Activated T-cell treated with anti-CD3 and anti-CD28 coated beads for 1 hour (primary cell): ENCODE measurements at places on chromosomes 16 and 17.
A peak's percentile ranks its signal among the peaks of the same experiment; 100 is the strongest.

GRCh38 chr17:53796642-53797041 lies 26.1 kb upstream of the KIF2B start:
- DNase-seq = no peak

DNA sequence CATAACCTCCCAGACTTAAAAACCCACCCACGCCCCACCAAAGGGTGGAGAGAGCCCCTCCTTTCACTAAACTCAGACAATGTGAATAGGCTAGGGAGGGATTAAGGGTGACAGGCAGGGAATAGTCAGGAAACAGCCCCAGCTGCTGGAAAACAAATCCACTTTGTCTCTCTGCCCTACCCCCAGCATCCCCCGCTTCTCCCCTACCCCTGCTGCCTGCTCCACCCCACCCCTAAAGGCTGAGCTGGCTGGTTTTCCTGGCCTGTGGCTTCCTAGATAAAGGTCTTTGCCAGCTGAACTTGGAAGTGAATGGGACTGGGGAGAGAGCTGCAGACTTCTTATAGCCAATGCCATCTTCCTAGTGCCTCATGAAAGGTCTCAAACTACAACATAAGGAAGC lies 15.0 kb downstream of the CAVIN1 start:
- DNase-seq = no peak

DNA sequence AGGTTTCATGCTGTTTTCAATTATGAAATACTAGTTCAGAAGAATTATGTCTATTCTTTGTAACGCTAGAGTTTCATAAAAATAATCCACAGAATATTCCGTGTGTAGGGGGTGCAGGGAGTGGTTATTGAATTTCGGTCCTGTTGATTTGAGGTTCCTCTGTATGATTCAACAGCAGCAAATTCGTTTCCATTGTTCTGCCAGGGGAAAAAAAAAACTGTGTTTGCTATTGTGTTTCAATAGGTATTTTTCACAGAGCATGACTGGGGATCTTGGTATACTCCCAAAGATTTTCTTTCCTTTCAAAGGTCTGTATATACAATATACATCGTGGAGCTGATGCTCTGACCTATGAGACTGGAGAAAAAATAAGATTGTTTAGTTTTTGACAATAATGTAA lies 15.8 kb downstream of the SHISA9 start:
- no peak for DNase-seq

DNA sequence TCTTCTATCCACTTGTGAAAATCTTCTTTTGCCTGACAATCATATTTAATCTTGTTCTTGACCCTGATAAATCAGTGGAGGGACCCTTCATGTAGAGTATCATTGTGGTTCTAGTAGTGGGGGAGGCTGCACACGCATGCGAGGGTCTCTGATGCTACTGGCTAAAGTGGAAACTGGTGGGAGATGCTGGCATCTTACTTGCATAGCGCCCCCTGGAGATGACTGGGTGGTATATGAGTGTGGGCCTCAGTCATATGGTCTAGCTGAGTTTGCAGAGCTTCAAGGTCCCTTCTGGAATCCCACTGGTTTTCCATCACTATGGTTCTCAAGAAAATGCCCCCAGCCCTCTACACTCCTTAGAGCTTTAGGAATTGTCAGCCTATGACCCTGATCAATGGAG lies 236.4 kb upstream of the AXIN2 start:
- DNase-seq = peak; percentile 13

GRCh38 chr16:9449597-9449996 lies 358.2 kb downstream of the HAPSTR1 start:
- no peak for DNase-seq

DNA sequence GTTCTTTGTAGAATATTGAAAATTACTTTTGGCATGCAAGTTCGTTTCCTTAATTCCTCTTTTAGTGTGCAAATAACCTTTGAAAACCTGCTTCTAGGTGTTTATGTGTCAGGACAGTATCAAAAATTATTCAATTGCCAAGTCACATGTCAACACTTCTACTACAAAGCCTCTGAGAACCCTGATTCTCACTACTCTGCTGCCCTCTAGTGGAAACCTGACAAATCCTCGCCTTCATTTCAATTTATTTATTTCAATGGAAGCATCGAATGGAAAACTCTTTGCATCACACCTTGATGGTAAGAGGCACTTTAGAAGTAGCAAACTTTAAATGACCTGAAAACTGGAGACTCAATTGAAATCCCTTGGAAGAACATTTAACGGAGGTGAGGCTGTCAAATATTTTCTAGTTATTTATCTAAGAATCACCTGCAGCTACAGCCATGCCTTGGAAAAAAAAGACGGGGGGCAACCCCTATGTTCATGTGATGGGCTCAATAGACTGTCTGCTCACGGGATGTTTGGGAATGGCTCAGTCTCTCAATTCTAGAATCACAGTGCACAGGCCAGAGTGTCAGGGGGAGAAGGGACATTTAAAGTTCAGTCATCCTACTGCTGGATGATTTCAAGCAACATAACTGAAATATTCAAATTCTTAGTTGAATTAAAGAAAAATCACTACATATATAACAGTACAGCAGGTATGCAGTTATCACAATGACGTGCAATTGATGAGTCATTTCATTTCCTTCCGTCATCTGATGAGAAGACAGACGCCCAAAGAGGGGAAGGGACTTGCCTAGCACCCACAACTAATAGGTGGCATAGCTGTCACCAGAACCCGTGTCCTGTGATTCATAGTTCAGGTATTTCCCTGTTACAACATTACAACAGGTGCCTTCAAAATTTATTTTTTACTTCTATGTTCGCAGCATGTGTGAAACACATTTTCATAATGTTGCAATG lies 563.9 kb downstream of the TOX3 start:
- no peak for DNase-seq

- DNase-seq = no peak
Observed at GRCh38 chr17:41689497-41690299, 1.0 kb downstream of the EIF1 start.

DNA sequence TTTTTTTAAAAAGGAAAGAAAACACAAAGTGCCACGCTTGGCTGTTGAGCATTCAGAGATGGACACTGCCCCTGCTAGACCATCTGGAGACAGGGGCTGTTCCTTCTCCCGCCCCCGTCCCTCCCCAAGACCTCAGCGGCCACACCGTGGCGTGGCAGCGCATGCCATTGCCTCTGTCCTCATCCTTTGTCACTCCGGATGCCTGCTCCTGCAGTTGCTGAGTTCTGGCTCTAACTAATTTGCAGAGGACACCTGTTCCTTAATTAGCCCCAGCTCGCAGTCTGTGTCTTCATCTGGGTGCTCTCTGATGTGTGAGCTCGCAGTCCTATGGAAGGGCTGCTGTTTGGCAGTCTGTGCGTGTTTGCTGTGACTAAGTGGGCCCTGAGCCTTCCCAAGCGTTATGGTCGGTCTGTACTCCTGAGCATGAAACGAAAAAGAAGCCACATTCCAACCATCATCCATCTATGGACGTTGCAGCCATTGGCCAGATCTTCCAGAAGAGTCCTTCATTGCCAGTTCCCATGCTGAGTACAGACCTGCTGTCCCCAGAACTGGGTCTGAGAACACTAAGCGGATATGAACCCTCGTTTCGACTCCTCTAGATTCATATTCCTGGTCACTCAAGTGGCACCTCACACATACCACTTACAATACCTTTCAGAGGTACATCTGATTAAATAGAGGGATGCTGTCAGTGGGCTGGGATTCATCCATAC lies 40.9 kb upstream of the NAT9 start:
- DNase-seq = no peak

- DNase-seq = no peak
Observed at GRCh38 chr16:53817117-53817755, 113.3 kb downstream of the FTO start.

DNA sequence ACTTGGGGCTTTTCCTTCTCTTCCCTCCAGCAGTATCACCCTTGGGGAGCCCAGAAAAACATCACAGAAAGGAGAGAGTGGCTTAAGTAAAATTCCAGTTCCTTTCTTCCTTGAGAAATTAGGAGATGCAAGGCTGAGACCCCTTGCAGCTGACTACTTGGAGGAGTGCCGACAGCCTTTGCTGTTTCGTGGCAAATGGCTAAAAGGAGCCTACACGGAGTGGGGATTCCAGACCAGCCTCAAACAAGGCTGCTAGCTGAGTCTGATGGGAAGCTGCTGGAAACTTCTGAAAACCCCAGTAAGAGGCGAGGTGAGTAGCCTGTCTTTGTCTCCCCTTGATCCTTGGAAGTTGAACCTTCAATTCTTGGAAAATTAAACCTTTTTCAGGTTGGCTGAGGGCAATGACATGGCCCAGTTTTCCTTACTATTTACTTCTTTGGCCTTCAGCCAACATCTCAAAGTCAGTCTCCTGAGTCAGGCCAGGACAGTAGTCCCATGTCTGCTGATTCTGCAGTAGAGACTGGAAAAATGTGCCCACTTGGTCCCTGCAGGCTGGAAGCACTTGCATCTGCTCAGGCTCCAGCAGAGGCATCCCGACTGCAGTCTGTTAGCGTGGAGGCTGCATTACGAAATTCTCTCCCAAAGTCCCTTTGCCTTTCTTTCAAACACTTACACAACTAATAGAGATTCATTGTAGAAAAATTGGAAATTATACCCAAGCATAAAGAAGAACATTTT lies 23.4 kb downstream of the SMIM36 start:
- no peak for DNase-seq

DNA sequence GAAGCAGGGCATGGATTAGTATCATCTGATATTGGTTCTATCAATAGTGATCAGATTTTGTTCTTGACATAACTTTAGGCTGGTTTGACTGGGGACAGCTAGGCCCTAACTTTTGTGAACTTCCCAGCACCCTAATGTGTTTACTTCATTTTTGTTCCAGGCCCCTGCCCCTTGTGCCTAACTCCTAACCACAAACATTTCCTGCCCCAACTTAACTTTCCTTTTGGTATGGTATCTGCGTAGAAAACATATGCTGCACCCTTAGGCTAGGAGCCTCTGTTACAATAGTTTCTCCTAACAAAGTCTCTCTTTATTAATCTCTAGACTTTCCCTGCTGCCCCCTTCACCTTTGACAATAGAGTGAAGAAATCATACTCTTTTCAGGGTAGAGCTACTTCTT lies 2.5 kb downstream of the ADPRM start:
- no peak for DNase-seq

- no peak for DNase-seq
Observed at GRCh38 chr17:58332778-58333735, 4.5 kb upstream of the TSPOAP1 start.

DNA sequence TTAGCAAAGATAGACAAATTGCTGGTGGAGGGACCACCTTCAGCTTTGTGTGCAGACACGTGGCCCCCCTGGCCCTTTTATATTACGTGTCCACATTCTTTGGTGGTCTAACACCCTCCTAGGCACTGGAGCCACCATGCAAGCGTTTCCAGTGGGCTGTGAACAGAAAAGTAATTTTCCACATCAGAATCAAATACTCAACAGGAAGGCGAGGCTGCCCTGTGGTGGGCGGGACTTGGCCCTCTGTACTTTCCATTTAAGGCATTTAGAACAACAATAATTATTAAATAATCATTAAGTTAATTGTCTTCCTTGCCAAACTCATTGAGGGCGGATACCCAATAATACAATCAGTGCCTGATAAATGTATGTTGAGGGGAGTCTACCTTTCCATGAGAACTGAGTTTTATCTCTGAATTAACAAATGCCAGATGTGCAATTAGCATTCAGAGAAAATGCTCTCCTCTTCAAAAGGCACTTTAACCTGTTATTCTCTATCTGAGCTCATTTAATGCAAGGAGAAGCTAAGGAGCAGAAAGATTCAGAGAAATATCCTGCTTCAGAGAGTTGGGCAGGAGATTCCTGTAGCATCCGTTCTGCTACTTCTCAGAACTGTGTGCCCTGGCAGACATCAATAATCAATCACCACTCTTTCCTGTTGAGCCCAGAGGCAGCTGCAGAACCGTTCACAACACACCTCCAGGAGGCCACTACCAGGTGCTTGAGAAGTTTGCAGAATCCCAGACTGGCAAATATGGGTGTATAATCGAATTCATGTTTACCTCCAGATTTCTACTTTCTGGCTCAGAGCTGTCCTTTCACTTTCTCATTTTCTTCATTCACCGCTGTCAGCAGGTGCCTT lies 109.4 kb downstream of the CMIP start:
- no peak for DNase-seq

- DNase-seq = no peak
Observed at GRCh38 chr17:35906926-35907637, 23.5 kb downstream of the RDM1 start.

DNA sequence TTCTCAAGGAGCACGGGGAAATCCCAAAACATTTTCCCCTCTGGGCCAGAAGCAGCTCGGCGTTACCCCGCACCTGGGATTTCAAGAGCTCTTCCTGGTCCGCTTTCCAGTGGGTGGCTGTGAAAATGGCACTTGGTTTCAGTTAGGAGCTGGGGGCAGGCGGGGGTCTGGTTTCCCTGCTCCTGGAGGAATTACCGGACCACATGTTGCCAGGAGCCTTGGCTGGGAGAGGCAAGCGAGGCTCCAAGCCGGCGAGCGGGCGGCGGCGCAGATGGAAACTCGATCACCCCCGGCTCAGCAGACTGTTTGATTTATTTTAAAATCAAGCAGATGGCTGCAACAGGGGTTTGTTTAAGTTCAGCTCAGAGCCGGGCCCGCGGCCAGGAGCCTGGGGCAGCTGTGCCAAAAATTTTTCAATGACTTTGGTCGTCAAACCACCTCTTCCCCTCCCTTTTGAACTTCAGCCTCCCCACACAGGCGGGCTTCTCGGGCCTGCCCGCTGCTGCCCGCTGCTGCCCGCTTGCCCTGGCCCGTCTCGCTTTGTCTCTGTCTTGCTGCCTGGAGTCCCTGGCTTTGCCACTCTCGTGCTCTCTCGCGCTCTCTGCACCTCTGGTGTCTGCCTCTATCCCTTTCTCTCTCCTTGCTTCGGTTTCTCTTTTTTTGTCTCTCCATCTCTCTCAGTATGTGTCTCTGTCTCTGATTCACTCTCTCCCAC lies 108.0 kb upstream of the CIBAR2 start:
- DNase-seq = no peak

- no peak for DNase-seq
Observed at GRCh38 chr17:6868582-6868981, 37.1 kb upstream of the TEKT1 start.

DNA sequence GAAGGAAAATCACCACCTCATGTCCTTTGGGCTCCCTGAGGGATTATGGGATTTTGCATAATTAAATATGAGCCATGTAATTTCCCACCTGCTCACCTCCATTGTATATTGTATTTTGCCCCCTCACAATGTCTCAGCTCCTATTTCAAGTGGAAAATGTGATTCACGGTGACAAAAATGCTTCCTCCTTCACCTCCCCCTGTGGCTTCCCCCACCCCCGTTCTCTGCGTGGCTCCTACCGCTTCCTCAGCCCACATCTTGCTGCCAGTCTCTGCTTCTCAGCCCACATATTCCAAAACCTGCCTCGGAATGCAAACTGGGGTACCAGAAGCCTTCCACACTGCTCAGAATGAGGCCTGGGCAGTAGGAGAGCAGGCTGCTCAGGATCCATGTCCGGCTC lies 394.5 kb upstream of the C16orf82 start:
- no peak for DNase-seq

- peak; percentile 76 for DNase-seq
Observed at GRCh38 chr17:75524970-75525805, at the start of gene LLGL2. TSS of gene LLGL2 (plus strand) at chr17:75525697. CDS start at chr17:75543427, 17,730 bp downstream.

GRCh38 chr17:45812102-45812501 lies 28.0 kb downstream of the CRHR1 start:
- no peak for DNase-seq
